Activated naive CD8-positive, alpha-beta T cell treated with anti-CD3 and anti-CD28 coated beads for 36 hours (primary cell): ENCODE measurements at places on chromosomes 4 and X. TPM values are rescaled to one million over a fixed set of nuclear protein-coding genes. Genes with fewer than 3 reads are reported as not detected.

Gene SLC10A4
- not detected for total RNA-seq

Gene HS6ST2
- total RNA-seq = 0.39 TPM

Gene CSAG2
- total RNA-seq = not detected

Gene PRRG3
- total RNA-seq = not detected

Gene FTHL17
- not detected for total RNA-seq

Gene WDFY3
- total RNA-seq = 0.52 TPM

Gene ADH1A
- not detected for total RNA-seq

Gene LEF1
- total RNA-seq = 211 TPM

Gene RTL9
- total RNA-seq = not detected

Gene S100G
- total RNA-seq = not detected

Gene SULT1E1
- total RNA-seq = not detected

Gene MPC1L
- not detected for total RNA-seq

DNA sequence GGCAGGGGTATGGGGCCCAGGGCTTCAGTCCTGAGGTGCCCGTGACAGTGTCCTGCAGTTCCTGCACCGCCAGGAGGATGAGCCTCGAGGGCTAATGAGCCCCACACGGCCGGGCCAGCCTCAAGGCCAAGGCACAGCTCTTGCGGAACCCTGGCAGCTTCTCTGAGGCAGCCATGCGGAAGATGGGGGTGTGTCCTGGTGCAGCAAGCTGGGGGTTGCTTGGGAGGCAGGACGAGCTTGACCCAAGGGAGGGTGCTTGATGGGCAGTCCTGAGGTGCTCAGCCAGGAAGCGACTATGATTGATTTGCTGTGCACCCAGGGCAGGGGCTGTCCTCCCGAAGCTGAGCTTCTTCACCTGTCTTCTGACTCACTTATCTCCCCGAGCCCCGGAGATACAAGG lies 9.1 kb upstream of the FGFR3 start:
- no peak for DNase-seq

DNA sequence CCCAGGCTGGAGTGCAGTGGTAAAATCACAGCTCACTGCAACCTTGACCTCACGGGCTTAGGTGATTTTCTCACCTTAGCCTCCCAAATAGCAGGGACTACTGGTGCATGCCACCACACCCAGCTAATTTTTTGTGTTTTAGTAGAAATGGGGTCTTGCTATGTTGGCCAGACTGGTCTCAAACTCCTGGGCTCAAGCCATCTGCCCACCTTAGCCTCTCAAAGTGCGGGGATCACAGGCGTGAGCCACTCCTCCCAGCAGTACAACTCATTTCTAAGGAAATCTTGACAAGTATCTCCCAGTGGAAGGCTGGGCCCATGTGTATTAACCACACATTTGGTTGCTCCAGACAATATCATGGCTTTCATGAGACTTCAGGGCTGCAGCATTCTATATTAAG lies 20.4 kb upstream of the PDLIM5 start:
- no peak for DNase-seq

- no peak for DNase-seq
Measured at GRCh38 chr4:134470544-134470943, 269.0 kb upstream of the PABPC4L start.

DNA sequence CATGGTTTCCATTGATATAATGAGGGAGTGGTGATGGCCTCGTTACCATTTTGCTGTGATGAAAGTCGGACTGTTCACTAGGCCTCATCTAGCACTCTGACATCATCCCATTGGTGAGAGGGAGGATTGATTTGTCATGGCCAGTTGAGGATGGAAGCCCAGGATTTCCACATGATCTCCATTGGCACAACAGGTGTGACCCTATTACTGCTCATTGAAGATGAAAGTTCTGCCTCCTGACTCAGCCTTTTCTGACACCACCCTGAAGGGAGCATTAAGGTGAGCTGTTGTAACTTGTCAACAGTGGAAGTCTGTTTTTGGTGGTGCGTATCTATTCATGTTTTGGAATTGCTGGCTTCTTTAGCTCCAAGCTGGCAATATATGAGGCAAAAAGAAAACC lies 144.2 kb downstream of the PABPC4L start:
- no peak for DNase-seq

GRCh38 chr4:37827030-37827685 lies 672 bp downstream of the PGM2 start:
- DNase-seq = no peak

- DNase-seq = no peak
Measured at GRCh38 chr4:39542611-39543012, 15.4 kb upstream of the UGDH start.

GRCh38 chr4:96035727-96036126 lies 195.8 kb downstream of the PDHA2 start:
- no peak for DNase-seq

GRCh38 chr4:4539481-4539880 lies 2.4 kb downstream of the STX18 start:
- no peak for DNase-seq

GRCh38 chrX:133269168-133269567 lies 51.0 kb upstream of the TFDP3 start:
- DNase-seq = no peak

DNA sequence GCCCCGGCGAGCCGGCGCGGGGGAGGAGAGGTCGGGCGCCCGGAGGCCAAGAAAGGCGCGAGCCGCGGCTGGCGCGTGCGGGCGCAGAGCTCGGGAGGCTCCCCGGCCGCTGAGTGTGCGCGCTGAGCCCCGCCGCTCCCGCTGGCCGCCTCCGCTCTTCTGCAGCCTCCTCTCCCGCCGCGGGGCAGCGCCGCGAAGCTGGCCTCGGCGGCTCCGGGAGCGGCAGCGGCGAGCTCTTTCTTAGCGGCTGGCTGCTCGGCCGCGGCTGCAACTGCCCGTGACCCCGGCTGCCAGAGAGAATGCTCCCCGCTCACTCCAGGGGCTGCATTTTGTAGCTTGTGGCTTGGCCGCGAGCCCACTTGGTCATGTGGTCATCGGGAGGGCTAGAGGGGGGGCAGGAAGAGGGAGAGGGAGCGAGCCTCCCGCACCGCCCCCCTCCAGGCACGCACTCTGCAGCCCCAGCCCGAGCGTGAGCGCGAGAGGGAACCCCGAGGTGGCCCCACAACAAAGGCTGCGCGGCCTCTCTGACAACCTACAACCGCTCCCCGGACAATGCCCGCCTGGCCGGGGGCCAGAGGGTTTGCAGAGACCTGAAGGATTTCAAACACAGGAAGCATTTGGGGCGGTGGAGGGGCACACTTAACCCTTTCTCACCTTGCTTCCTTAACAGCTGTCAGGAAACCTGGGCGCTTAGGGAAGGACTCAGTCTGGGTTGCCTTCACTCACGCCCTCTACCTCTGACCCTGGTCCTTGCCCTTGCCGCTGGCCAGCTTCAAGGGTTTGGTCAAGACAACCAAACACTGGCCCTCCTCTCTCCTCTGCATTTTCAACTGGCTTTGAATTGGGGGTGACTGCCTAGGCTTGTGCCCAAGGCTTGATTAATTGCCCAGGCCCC lies at the start of gene APLN:
Gene APLN, minus strand, starts transcription at position 305 of the 895 bp plus-strand sequence. CDS start 326 bp downstream, outside the sequence.
- peak; percentile 26 for DNase-seq

DNA sequence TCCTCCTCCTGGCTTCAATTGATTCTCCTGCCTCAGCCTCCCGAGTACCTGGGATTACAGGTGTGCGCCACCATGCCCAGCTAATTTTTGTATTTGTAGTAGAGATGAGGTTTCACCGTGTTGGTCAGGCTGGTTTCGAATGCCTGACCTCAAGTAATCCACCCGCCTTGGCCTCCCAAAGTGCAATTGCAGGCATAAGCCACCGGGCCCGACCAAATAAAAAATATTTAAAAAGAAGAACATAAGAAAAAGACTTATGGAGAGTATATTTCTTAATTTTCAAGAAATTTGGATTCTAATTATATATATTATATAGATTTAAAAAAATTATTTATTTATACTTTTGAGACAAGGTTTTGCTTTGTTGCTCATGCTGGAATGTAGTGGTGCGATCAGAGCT lies 29.8 kb downstream of the N4BP2 start:
- no peak for DNase-seq

DNA sequence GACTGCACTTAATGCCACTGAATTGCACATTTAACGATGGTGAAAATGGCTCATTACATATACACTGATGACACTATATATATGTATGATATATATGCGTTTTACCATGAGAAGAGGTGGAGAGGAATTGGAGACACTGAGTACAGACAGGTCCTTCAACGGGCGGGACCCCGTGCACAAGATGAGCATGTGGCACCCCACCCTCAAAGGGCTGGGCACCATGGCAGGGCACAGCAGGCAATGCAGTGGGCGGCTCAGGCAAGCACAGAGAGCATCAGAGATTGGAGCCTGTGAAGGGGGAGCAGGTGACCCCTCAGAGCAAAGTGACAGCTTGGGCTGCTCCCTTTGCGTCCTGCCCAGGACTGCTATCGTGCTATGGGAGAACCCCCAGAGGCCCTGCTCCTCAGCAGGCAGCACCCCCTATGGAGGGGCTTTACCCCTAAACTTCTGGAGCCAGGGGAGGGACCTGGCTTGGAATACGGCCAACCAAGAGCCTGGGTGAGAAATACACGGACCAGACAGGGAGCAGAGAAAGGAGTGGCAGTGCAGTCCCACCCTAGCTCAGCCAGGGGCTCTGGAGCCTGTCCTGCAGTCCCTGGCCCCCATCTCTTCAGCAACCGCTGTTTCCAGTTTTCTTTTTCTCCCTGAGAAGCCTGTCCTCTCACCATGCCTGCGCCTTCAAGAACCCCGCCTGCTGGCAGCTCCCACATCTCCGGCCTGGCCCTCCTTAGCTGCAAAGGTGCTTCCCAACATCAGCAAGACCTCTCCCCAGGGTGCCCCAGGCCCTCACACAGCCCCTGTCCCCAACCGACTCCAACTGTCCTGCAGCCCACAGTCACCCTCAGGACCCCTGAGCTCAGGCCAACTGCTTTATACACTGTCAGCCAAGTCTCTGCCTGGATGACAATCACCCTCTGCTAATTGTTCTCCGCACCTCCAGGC lies 10.5 kb downstream of the SLC6A8 start:
- no peak for DNase-seq

- DNase-seq = no peak
Measured at GRCh38 chr4:73822812-73823504, 13.5 kb upstream of the CXCL6 start.

GRCh38 chr4:55303760-55304165 lies 42.3 kb upstream of the SRD5A3 start:
- DNase-seq = no peak

GRCh38 chrX:125895518-125895917 lies 270.6 kb downstream of the DCAF12L2 start:
- no peak for DNase-seq

DNA sequence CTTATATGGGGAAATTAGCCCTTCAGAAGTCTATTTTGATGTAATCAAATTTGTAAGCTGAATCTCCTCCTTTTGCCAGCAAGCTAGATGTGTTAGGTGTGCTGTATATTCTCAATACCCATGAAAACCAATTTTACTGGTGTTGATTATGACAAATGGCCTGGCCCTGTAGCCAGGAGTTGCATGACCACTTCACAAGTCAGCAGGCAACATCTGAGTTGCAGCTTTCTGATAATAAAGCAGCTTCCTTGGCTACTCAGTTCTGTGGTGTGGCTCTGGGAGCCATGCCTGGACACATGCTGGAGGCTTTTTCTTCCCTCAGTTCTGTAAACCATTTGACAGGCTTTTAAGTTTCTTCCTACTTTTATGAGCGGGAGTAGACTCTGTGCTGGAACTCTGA lies 154.1 kb upstream of the CXCL13 start:
- DNase-seq = no peak

DNA sequence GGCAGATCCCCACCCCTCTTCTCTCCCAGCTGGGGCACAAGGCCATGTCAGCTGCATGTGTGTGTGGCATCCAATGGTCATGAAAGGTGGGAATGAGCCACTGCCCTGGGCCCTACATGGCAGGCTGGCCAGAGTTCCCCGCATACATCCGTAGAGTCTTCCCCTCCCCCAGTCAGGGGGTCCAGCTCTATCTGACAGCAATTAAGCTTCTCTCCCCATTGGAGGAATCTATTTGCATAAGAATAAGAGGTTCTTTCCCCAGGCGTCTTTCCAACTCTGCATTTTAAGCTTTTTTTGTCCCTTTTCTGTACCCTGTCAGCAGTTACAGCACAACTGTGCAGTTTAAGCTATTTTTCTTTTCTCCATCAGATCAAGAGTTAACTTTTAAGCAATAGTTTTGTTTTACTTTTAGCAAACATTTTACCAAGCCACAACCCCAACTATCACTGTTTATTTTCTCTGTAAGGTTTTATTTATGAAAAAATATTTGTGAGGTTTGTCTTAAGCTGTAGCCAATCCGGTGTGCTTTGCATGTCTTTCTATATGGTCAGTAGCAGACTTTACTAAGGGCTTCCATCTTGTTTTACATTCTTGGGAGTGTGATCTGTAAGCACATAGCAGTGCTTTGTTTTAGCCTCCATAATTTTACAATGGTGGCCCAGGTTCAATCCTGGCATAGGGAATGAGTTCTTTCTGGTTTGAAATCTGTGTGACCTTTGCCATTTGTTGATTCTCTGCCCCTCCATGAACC lies 28.7 kb downstream of the NLRP2B start:
- DNase-seq = no peak

DNA sequence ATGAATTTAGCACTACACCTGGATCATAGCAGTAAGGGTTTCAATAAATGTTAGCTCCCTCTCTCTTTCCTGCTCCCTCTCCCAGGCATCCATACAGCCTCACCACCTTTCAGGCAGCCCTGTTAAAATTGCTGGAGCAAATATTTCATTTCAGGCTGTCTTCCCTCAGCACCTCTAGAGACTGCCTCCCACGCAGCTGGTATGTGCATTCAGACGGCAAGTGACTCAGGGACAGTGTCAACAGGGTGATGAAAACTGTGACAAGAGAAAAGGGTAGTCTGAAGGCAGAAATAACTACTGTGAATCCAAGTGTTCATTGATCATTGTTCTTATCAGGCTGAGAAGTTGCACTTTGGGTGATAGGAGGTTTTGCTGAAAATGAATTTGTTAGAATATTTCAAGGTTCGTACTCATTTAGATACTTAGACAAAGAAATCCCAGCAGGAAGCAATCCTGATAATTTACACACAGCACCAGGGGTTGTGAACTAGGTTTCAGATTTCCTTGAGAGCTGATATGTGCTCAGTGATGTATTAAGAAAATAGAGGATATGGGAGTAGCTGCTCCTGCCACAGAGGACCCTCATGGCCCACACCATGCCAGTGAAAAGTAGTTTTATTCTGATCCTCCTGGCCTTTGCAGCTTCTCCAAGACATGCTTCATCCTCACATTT lies 424.2 kb downstream of the FGF13 start:
- DNase-seq = no peak

DNA sequence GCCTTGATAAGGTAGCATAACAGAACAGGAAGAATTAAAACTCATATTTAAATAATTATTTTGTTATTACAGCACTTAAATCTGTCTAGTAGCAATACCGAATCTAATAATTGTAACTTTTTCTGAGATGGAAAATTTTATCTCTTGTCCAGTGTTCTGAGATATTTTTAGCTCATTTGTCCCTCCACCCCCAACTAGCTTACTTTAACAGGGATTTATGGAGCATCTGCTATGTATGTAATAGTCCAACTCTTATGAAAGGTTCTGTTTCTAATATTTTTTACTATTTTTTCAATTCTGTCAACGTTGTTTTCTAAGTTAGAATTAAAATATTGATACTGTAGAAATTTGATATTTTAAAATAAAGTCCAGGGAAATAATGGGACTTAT lies 38.2 kb upstream of the NUDT6 start:
- DNase-seq = no peak

- peak; percentile 0 for DNase-seq
Measured at GRCh38 chr4:1566838-1567518, 117.1 kb downstream of the FAM53A start.

- DNase-seq = peak; percentile 39
Measured at GRCh38 chr4:149980941-149981340, 97.3 kb upstream of the DCLK2 start.
